ENCODE measurements at places on chromosomes 5 and 9.

GRCh38 chr5:171850324-171850947, 64.8 kb downstream of the SMIM23 start:
- no peak for DNase-seq

DNA sequence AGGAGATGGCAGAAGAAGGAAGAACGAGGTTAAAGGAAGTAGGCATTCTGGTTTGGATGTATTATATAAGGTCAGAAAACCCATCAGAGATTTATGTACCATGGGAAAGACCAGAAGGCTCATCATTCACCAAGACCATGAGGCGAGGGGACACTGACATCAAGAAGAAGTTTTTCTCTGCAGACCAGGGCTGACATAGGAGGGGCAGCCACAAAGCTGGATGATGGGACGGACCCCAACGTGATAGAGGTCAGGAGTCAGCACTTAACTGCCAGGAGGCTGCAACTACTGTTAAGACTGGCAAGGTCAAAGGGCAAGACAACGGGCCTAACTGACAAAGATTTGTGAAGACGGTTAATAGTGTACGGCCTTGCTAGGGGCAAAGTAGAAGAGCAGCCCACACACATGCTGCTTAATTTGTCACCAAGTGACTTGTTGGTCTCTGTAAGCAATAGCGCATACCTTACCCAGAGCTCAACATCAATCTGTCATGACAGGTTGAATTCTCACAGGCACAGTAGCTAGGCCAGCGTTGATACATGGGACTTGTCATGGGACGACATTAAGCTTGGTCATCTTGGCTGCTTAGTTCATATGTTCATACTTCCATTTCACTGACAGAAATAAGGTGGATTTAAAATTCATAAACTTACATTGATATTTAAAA, 579.7 kb upstream of the CDH10 start:
- no peak for DNase-seq

DNA sequence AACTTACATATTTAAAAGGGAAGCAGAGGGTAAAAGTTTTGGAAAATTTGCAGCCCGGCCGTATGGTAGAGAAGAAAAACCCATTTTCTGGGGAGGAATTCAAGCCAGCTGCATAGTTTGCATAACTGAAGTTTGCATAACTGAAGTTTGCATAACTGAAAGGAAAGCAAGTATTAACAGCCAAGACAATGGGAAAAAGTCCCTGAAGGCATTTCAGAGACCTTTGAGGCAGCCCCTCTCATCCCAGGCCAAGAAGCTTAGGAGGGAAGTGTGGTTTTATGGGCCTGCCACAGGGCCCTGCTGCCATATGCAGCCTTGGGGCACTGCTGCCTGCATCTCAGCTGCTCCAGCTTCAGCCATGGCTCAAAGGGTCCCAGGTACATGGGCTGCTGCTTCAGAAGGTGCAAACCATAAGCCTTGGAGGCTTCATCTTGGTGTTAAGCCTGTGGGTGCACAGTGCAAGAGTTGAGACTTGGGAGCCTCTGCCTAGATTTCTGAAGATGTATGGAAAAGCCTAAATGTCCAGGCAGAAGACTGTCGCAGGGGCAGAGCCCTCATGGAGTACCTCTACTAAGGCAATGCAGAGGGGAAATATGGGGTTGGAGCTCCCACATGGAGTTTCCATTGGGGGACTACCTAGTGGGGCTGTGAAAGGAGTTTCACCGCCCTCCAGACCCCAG, 36.9 kb upstream of the CXCL14 start:
- DNase-seq, result no peak

- DNase-seq, result no peak
These were observed 153.8 kb upstream of the NR3C1 start for GRCh38 chr5:143557061-143557818.

DNA sequence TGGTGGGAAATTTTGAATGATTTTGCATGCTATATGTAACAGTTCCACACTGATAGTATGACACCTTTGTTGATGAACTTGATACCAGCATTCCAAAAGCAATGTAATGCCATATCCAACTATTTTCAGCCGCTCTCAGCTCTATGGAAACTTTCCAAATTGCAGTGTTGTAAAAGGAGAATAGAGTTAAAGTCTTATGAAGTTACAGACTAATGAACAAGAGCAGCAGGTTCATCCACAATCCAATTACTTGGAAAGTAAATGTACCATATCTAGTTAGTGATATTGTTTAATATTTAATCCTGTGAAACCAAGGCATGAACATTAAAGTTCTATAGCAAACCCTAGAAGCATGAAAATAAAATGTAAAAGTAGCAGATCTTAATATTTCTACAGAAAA, 418.2 kb downstream of the TUSC1 start:
- DNase-seq, result no peak
